ENCODE measurements at places on chromosomes 4 and X.

GRCh38 chr4:71417150-71417549 is 78.3 kb downstream of the SLC4A4 start:
- DNase-seq: no peak

GRCh38 chr4:2787230-2788100 is 5.4 kb upstream of the SH3BP2 start:
- peak; percentile 69 for DNase-seq

DNA sequence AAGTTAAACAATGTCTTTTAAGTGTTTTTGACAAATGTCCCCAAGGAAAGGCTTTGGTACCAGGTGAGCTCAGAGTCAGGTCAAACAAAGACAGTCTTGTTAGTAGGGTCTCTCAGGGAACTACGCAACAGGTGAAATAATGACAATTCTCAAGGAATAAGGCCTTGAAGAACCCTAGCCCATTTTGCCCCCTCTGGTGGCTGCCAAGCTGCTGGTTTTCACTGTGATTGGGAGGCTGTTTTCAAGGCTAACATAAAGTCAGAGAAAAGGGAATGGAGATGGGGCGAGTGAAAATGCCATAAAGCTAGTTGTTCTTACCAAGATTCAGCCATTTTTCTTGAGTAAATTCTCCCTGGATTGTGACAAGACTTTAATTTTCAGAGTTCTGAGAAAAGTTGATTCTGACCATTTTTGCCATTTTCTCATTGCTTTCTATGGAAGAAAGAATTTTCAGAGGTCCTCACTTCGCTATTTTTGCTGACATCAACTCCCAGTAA is 58.7 kb downstream of the RWDD4 start:
- DNase-seq: no peak

- no peak for DNase-seq
Measured at GRCh38 chrX:109635146-109635545, 10.2 kb upstream of the KCNE5 start.

DNA sequence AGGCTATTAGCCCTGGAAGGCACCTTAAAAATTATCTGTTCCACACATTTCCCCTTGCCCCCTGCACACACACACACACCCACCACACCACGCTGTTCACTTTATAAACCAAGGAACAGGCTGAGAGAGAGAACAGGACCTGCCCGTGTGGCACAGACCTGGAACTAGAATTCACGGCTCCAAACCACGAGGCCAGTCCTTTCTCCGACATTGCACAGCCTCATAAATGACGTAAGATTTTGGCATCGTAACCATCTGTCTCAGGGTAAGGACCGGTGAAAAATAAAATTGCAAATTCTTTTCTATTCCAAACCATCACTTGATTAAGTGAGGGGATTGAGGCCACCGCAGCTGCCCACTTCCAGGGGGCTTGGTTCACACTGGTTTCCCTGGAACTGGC is 330.3 kb downstream of the BCOR start:
- DNase-seq: no peak

DNA sequence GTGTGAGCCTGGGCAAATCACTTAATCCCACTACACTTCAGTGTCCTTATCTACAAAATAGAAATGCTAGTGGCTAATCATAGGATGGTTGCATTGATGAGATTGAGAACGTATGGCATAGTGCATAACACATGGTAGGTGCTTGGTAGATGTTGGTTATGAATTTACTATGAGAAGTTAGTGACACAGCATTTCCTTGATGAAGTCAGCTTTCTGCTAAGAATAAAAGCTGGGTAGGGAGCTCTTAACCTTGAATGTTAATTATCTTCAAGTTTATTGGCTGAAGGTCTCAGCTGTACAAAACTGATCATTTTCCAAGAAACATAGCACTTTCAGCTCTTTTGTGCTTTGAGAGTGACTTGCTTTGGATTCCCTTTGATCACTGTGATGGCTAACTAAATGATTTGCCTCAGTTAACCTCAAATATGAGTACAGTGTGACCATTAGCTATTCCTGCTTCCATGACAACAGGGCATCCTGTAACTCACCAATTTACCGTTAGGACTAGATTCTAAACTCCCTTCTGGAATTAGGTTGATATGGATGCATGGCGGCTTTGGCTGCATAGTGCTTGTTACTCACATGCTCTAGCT is 17.8 kb downstream of the PDK3 start:
- DNase-seq: no peak

GRCh38 chr4:81876106-81876505 is 404.4 kb upstream of the RASGEF1B start:
- no peak for DNase-seq

GRCh38 chr4:137274404-137274803 is 257.9 kb downstream of the PCDH18 start:
- DNase-seq: no peak

GRCh38 chrX:8714164-8714563 is 17.8 kb downstream of the ANOS1 start:
- DNase-seq: no peak

DNA sequence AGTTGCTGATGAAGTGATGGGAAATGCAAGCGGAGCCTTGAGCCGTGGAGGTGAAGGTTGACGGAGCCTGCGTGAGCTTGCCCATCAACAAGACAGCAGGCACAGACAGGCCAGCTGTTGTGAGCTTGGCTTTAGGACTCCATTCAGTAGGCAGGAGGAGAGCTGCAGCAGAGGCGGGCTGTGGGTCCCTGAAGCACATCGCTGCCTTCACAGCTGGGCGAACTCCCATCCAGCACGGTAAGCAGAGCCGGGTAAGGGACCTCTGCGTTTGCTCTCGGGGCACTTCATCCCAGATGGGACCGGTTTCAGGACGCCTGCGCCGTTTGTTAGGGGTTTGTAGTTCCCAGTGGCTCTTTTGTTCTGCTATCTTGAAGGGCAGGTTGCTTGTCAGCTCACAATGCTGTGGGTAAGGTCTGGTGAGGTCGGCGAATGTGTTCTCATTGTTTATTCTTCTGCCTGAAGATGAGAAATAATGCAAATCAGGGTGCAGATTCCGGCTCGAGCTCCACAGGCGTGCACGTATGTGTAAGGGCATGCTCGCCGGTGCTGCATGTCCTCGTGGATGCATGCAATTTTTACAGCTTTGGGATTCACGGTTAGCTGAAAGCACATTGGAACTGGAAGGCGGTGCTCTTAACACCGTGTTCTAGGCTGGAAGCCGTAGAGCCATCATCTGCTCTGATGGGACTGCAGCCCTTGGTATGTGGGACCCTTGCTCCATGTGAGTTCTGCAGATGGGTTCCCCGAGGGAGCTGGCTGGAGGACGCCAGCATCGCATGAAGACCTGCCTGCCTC is 54.6 kb upstream of the CLDN34 start:
- no peak for DNase-seq

DNA sequence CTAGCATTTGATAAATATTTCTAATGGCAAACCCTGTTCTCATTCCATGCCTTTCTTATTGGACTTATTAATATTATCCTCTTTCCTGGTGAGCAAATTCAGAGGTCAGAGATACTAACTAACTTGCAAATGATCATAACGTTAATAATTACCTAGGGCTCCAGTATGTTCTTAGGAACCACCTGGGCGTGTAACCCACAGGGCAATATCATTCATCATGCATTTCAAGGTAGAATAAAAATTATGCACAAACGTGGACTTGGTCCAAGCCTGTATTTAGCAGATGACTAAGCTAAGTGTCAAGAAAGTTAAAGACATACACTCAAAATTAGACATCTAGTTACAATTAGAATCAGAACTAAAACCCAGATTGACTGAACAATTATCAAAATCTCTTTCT is 850.1 kb downstream of the TRIML1 start:
- no peak for DNase-seq

DNA sequence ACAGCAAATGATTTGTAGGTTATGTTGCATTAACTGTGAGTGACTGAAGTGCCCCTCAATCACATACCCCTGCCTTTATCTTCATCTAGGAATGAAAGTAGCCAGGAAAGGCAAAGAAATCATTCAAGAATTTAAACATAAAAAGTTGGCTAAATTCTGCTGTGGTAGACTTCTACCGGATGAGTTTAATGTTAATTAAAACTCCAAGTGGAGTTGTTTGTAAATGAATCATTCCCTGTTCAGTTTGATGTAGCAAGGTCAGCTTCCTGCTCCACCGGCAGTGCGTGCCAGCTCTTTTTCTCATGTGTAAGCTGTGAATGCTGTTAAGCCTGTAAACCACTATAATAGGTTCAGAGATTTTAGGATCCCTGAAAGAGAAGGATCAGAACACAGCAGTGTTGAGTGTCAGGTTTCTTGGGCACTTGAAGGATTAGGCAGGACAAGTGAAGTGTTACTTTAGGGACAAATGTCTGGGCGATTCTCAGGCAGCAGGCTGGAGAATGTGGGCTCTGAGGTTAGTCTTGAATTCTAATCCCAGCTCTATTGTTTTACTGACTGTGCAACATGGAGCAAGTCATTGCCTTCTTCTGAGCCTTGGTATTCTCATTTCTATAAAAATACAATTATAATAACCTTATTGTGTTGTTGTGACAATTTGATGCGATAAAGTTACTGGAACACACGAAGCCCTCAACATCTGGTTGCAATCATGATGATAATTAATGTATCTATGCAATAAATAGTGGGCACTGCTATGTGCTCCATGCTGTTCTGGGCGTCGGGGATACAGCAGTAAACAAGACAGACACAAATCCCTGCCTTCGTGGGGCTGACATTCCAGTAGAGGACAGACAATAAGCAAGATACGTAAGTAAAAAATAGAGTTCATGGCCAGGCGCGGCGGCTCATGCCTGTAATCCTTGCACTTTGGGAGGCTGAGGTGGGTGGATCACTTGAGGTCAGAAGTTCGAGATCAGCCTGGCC is 112.0 kb downstream of the SHROOM3 start:
- no peak for DNase-seq

DNA sequence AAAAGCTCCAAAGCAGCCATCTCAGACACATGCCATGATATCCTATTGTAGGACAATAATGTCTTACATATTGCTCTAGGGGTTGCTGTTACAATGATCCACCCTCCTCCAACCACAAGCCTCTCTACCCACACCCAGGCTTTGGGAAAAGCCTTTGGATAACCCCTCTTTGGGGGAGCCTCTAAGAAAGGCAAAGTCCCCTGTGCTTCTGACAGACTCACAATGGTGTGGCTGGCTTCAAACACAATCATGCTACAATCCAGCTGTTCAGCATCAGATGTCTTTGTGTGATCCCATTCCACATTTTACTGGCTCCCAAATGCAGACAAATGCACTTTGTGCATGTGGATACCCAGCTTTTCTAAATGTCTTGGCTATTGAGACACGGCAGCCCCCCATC is 65.9 kb upstream of the CAPN6 start:
- DNase-seq: no peak

DNA sequence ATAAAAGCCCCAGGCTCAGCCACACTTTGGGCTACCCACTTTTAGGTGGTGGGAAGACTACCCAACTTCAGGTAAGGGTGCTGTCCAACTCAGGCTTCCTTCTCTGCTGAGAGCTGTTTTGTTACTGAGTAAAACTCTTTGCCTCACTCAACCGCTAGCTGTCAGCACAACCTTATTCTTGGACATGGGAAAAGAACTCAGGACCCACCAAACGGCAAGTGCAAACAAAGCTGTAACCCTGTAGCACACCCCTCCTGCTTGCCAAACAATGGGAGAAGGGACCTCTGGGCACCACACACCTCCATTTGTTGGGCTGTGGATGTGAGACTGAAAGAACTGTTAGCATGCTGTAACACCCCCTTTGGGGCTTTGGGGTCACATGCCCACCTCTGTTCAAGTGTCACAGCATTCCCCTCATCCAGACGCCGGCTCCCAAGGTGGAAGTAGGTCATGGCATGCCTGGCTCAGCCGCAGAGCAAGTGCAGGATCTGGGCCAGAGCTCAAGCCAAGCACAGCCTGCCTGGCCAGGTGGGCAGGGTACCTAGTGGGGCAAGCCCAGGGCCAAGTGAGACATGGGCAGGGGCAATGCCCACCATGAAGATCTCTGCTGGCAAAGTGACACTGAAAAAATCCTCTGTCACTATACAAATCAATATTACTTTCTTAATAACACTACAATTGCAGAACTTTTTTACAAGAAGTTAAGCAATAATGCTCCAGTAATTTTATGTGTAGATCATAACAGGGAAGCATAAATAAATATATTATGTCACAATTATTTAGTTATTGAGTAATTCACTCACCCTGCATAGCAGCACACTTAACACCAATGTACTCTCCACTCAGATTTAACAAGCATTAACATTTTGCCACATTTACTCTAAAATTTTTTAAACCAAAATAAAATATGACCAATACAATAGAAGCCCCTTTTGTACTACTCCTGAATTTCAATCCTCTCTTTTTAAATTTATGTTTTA is 107.2 kb downstream of the TBCK start:
- DNase-seq: no peak

DNA sequence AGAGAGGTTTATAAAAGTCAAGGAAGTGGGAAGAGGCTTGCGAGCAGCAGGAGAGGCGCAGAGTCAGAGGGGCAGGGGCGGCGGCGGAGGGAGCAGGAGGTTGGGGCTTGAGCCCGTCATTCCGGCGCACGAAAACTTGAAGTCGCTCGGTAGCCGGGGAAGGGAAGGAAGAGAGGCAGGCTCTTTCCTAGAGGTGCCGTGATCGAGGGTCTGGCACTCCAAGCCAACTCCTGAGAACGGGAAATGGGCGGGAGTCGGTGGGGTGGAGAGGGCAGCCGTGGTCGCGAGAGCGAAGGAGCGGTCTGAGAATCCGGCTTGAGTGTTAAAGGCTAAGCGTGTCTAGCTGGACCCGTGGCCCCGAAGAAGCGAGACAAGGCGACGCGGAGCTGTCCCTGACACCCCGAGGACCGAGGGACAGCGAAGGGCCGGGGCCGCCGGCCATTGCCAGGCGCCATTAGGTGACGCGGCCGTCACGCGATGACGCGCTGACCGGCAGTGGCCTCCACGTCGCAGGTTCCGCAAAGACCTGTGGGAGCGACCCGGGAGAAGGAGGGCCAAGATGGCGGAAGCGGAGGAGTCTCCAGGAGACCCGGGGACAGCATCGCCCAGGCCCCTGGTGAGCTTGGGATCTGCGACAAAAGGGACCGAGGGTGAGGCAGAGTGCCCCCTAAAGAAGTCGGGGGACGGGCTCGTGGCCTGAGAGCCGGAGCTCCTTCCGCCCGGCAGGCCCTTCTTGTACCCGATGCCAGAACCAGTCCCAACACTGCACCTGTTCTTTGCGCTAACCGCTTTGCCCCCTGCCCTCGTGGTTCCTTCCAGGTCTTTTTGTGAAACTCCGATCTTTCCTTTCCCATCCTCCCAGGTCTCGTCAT is at the start of gene YIPF6:
YIPF6 (plus strand) TSS at position 544 of the 872 bp plus-strand sequence; CDS start at position 560, 16 bp downstream.
- peak; percentile 30 for DNase-seq

- no peak for DNase-seq
Measured at GRCh38 chr4:19256823-19257222, 994.9 kb upstream of the SLIT2 start.

Measured in bone marrow (tissue), 2 donors.